GM04503 (cell line): ENCODE measurements at places on chromosomes 2 and 18.

GRCh38 chr18:1965016-1965415, 606.3 kb downstream of the METTL4 start:
- DNase-seq = no peak

DNA sequence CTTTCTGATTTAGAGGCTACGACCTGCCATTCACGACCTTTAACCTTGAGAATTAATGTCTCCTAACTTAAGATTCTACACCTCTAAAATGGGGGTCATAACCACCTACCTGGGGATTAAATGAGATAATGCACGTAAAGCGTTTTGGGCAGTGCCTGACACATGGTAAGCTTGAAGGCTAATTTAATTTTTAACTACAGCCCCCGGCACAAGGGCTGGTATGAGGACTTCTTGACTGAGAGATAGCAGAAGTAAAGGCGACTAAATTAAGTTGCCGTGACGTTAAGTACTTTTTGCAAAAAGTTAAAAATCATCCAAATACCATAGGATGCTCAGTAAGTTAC, 549 bp downstream of the MRPL35 start:
- no peak for DNase-seq

DNA sequence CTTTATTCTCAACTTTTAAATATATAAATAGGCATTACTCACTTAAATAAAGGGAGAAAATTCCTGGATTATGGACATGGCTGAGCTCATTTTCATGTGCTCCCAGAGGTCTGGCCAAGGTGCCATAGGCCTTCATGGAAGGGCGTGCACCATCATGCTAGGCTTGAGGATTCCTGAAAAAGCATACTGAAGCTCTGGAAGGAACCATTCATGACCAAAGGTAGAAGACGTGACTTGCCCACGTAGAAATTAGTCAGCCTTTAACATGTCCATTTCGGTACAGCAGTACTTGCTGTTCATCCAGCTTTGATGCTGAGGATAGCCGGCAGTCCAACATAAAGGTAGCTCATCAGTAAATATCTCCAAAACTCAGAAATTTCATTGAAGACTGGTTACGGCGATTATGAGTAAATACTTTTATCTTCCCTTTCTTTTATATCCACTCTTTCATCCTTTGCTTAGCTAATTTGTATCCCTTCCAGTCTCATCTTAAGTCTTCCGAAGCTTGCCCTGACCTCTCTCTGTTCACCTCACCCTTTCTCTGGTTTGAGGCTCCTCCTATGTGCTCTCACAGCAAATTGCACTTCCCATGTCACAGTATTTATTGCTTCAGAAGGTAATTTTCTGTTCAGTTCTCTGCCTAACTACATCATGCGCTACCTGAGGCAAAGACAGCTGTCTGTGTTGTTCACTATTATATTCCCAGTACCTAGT, 32.3 kb upstream of the ASNSD1 start:
- no peak for DNase-seq

GRCh38 chr18:50870138-50870845, 8.6 kb upstream of the ME2 start:
- no peak for DNase-seq

GRCh38 chr18:37457341-37457740, 108.3 kb downstream of the CELF4 start:
- no peak for DNase-seq

DNA sequence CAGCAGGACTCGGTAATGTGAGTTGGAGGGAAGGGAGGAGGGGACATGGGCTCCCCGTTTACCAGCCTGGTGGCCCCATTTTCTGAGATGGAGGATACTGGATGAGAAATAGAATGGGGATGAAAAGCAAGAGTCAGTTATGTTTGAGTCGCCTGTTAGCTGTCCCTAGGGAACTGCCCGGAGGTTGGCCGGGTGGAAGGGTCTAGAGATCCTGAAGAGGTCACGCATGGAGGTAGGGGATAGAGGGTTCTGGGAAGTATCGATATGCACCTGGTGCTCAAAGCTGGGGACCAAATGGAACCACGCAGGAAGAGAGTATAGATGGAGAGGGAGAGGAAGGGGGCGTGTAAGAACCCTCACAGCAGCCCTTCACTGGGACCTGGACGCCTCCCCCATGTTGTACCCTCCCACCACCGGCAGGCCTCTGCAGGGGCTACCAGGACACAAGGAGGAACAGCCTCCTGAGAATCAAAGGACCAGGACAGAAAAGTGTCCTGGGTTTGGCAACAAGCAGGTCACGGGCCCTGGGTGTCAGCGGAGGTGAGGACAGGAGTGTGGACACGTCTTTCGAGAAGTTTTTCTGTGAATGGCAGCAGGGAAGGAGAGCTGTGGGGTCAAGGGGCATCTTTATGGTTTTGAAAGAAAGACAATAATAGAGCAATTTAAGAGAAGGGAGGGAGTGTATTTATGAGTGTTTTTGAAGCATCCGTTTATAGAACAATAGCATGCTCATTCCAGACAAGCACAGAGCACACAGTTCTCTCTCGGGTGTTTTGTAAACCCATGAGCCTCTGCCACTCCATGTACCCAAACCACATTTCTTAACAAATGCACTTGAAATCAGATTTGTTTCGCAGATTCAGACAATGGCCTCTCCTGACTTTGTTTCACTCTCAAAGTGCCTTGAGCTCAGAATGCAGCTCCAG, 132.2 kb downstream of the SMAD7 start:
- DNase-seq = no peak

GRCh38 chr2:138577066-138577465, 75.5 kb downstream of the SPOPL start:
- no peak for DNase-seq

DNA sequence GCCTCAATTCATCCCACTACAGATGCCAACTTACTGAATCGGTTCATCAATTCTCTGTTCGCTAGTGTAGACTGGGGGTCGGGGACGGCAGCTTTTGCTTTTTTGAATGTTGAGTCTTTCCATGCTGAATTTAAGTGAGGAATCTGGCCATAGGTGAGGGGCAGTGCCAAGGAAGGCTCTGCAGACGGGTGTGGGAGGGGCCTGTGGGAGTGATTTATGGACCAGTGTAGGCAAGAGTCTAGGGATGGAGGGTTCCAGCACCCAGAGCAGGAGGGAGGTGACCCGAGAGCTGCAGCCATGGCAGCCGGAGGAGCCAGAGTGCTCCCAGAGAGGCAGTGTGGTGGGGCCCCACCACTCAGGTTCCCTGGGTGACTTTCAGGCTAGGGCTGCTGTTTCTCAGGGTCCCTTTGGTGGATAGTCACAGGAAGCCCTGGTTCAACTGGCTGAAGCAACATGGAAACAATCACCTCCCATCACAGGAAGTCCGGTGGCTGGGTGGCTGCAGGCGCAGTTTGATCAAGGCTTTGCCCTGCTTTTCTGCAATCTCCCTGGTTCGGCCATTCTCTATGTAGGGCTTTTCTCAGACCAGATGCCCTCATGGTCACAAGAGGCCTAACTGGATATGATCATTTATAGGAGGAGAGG, 16.9 kb upstream of the TEX44 start:
- no peak for DNase-seq

GRCh38 chr2:39422700-39423099, 14.4 kb downstream of the MAP4K3 start:
- DNase-seq = no peak

DNA sequence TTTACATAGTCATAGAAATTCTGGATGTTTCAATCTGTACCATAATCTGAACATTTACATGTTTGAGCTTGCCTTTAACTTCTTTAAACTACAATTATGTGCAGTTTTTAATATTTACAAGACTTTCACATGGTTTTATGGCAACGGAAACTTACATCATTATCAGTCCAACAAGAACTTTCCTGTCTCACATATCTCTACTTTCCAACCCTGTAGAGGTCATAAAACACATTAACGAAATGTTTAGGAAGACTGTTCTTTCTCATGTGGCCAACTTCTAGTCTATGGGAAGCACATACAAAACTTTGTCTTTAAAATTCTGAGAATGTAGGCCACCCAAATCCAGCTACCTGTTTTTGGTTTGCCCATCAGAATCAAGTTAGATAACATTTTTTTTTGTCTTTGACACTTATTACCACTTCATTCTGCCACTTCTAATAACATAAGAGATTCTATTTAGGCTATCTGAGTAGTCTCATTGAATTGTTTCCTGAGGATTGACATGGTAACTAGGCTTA, 693.2 kb downstream of the KCNJ3 start:
- DNase-seq = no peak

- no peak for DNase-seq
These were observed 38.7 kb downstream of the REEP1 start for GRCh38 chr2:86298411-86299390.

GRCh38 chr18:7946734-7947377, 379.7 kb downstream of the PTPRM start:
- DNase-seq = no peak

- no peak for DNase-seq
These were observed 32.1 kb upstream of the RHOB start for GRCh38 chr2:20414806-20415205.

GRCh38 chr2:235492850-235493344, 946 bp upstream of the AGAP1 start:
- no peak for DNase-seq

- DNase-seq = no peak
These were observed 291.1 kb downstream of the MTX2 start for GRCh38 chr2:176560296-176560695.

- no peak for DNase-seq
These were observed 463 bp downstream of the PPP1CB start for GRCh38 chr2:28751956-28752630.

DNA sequence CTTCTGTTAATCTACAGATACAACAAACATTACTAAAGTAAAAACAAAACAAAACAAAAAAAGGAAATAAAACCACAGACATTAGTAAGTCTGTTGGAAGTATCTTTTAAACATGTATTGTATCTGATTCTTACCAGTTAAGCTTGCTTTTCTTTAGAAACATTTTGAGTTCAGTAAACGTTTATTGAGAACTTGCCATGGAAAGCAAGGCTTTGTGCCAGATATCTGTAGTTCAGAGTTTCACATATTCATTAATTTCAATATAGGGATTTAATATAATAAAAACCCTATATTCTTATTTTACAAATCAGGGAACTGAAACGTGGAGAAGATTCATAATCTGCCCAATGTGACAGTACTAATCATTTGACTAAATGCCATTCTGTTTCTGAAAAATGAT, 1101.0 kb upstream of the GYPC start:
- no peak for DNase-seq

GRCh38 chr2:29295845-29296244, 180.6 kb downstream of the CLIP4 start:
- DNase-seq = no peak

GRCh38 chr2:233349005-233349998, 5.0 kb upstream of the DGKD start:
- no peak for DNase-seq

DNA sequence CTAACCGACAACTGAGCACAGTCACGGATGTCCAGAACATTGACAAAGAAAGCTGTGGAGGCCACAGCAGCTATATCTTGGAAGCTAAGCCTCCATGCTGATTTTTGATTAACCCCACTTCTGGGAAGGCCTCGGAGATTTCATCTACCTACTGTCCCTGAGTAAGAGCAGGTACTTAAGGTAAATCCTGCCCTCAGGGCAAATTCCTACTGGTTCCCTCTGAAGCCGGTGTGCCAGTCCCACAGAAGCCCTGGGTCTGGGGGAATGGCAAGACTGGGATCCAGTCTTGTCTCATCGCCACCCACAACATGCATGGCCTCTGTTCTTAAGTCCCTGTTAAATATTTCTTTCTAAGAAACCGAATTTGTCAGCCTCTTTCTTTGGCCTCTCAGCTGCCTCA, 18.7 kb downstream of the PER2 start:
- no peak for DNase-seq

- DNase-seq = no peak
These were observed 854 bp downstream of the GPR155 start for GRCh38 chr2:174485788-174486562.

GRCh38 chr2:95075440-95076132, 46.0 kb downstream of the MRPS5 start:
- DNase-seq = no peak

DNA sequence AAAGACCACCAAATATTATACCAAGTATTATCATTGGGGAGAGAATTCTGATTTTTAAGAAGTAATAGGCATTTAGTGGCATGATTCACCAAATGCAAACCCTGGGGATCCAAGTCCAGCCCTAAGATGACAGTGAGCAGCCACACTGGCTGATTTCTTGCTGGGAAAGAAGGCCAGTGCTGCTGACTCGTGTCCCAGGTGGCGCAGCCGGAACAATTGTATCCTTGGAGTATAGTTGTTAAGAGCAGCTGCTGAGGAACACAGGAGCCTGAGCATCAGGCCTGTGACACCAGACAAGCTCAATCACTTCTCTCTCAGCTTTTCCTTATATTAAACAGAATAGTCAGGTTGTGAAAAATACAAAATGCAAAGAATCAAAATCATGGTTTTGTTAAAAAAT, 48.4 kb downstream of the LRP1B start:
- no peak for DNase-seq

GRCh38 chr2:206457188-206457634, 13.9 kb downstream of the ADAM23 start:
- DNase-seq = no peak
